WTC11 (cell line): ENCODE measurements at places on chromosomes 4 and X. TPM values are rescaled to one million over a fixed set of nuclear protein-coding genes. Genes with fewer than 3 reads are reported as not detected.

Gene COL4A6
- 12.8 to 15.5 TPM (median 15.2 TPM) in 3 replicates for total RNA-seq

Gene TREX2
- total RNA-seq, result 0.78 to 1.5 TPM (median 1.0 TPM) in 3 replicates

GRCh38 chr4:156929386-156930105 lies 42.1 kb downstream of the PDGFC start:
- no peak for DNase-seq

DNA sequence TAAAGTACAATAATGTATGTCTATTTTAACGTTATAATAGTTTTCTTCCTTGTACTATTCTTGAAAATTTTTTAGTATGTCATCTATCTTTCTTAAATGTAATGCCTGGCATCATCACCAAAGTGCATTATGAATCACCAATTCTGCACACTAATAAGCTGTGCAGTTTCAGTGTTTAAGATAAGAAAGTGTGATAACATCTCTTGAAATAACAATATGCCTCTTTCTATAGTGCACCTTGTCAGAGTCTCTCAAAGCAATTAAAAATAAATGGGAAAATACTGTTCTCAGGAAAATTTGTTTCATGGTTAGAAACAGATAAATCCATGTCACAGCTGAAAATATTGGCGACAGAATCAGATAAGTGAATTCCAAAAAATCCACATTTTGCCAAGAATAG lies 457.4 kb upstream of the PCDH10 start:
- DNase-seq, result no peak

Gene RBMXL3
- not detected in 3 replicates for total RNA-seq

DNA sequence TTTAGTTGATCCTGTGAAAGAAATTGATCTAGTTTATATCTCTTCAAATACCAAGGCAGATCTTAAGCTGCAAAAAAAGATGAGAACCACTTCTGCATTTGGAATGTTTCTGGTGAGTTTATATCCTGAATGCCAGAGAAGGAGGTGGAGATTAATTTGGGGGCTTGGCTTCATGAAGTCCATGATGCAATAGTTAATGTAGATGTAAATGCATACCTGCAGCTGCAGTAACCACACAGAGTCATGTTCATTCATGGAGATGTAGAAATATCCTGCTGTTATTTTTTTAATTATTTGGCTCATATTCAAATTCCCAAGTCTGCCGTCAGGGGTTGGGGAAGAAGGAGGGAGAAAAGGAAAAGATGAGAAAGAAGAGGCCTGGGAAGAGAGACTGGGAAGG lies at the start of gene SULT1E1:
Gene SULT1E1, minus strand, starts transcription at position 94 of the 400 bp plus-strand sequence. CDS start 2,501 bp downstream, outside the sequence.
- no peak for DNase-seq

DNA sequence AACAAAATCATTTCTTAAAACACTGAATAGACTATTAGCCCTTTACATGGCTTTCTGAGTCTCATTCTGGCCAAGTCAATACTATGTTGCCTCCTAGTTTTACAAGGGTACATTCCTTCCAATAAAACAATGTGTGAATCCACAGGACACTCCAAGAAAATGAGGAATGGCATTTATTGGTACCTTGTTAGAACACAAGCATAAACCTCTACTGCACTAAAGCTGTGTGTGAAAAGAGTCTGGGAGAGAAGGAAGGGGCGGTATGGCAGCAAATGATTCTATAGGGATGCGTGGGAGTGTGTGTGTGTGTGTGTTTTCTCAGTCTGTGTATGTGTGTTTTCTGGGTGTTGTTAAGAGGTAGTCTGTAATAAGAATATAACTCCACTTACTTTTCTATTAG lies 48.9 kb downstream of the CXCL1 start:
- DNase-seq, result no peak
